ENCODE measurements at places on chromosomes 16 and 17.
A peak's percentile ranks its signal among the peaks of the same experiment; 100 is the strongest.

DNA sequence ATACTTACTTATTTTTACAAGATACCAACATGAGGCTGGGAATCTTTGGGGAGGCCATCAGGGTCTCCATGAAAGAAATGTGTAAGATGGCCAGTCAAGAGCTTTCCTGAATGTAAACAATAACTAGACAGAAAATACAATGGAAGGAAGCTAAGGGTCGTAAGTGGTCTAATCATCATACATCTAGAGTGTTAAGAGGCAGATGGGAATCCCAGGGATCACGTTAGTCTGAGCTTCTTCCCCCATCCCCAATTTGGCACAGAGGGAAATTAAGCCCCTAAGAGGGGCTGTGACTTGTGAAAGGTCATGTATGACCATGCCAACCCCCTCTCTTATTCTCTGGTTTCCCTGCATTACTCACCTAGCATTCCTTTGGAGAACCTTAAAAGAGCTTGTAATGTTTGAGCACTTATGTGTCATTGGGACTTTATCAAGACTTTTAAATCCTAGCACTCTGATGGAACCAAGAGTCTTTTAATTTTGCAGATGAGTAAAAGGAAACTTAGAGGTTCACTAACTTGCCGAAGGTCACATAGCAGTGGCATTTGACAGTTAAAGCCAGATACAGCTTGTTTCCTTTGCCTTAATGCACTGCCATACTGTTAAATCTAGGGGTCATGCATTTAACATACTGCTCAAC is 46.1 kb downstream of the DCUN1D3 start:
- no peak overlapping the region for H3K4me3 ChIP-seq
- no peak for DNase-seq
- H3K27me3 ChIP-seq = no peaks in the 10 kb centered on the region
- H3K36me3 ChIP-seq = no peaks in the 10 kb centered on the region

DNA sequence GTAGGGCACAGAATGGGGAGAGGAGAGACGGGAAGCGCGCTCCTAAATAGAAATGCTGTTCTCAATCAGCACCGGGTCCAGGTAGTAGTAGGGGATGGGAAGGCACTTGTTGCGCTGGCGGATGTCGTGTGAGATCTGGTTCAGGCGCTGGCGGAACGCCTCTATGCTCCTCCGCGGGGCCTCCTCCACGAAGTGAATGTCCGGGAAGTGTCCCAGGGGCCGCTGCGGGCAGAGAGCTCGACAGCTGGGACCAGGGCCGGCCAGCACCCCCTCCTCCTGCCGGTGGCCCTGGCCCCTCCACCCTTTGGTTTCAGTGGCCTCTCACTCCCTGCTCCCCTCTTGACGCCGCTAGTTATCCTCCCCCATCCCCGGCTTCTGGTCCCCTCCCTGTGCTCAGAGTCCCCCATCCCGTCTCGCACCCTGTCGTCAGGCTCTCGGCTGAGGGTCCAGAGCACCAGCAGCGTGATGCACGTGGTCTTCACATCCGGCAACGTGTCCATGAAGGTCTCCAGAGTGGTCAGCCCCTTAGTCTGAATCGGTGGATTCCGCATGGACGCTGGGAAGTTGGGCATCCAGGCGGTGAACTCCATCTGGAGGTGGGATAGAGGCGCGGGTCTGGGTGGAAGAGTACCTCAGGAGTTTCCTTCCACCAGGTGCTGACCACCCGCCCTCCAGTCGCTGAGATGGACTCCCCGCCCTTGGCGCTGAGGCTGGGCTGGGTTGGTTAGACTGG is 14.6 kb downstream of the ALOX12B start:
- no peaks in the 10 kb centered on the region for H3K36me3 ChIP-seq
- peaks cover 23% of the 10 kb centered on the region for H3K27me3 ChIP-seq
- H3K27ac ChIP-seq = no peak overlapping the region
- peaks cover 25% of the 10 kb centered on the region for H3K4me1 ChIP-seq
- H3K4me3 ChIP-seq = no peak overlapping the region

DNA sequence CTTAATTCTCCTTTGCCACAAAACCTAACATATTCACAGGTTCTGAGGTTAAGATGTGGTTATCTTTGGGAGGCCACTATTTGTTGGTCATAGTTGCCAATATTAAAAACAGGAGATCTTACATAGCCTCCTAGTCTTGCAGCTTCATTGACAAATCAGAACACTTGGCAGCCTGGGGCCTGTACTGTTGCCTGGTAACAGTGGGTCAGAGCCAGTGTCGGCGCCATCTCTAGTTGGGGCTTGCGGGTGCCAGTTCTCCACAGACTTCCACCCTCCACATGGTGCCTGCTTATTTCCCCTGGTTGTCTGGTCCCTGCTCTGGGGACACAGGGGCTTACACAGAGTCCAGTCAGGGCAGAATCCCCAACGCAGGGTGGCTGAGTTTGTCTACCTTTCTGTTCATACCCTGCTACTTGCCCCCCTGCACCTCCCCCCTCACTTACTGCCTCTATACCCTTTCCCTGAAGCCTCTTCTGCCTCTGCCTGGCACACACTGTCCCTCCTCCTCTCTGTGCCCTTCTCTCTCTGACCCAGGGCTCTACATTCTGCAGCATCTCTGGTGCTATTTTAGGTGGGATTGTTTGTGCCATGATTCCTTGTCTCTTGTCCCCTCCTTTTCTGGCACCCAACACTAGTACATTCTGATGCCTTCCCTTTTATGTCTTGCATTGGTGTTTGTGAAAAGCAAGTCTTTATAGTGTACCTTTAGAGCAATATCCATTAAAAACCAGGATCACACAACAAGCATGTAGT is 13.4 kb downstream of the EPN2 start:
- DNase-seq = no peak
- peaks cover 5% of the 10 kb centered on the region for H3K4me1 ChIP-seq
- H3K36me3 ChIP-seq = no peaks in the 10 kb centered on the region

GRCh38 chr16:82924075-82924854 is 297.5 kb downstream of the CDH13 start:
- no peak overlapping the region for H3K27ac ChIP-seq
- H3K4me1 ChIP-seq = no peaks in the 10 kb centered on the region
- H3K36me3 ChIP-seq = no peaks in the 10 kb centered on the region
- H3K27me3 ChIP-seq = peaks cover 18% of the 10 kb centered on the region

GRCh38 chr16:85205747-85206471 is 93.6 kb upstream of the CIBAR2 start:
- H3K27ac ChIP-seq = no peak overlapping the region
- H3K27me3 ChIP-seq = no peaks in the 10 kb centered on the region
- H3K4me1 ChIP-seq = no peaks in the 10 kb centered on the region

- no peaks in the 10 kb centered on the region for H3K36me3 ChIP-seq
- no peak overlapping the region for H3K4me3 ChIP-seq
- no peaks in the 10 kb centered on the region for H3K27me3 ChIP-seq
- H3K4me1 ChIP-seq = peaks cover 41% of the 10 kb centered on the region
Observed at GRCh38 chr16:56909527-56909979, 22.4 kb upstream of the HERPUD1 start.

DNA sequence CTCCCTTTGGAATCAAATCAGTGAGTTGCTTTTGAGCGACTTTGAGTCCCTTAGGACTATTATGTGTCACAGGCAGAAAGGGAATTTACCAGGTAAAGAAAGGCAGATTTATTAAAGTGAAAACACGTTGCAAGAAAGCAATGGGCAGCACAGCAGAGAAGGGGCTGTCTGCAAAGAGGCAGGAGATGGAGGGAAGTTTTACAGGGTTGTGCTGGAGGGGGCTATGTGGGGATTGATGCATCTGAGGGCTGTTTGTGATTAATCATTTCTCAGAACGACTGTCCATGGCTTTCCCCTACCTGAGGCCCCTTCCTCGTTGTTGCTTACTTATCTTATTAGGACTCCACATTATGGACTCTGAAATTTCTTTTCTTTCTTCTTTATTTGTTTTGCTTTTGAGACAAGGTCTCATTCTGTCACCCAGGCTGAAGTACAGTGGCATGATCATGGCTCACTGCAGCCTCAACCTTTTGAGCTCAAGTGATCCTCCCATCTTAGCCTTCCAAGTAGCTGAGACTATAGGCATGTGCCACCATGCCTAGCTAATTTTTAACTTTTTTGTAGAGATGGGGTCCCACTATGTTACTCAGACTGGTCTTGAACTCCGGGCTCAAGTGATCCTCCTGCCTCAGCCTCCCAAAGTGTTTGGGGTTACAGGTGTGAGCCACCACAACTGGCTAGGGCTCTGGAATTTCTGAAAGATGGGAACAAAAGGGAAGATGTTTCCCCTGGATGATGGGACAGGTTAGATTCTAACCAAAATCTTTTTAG is 5.5 kb downstream of the WWP2 start:
- peaks cover 32% of the 10 kb centered on the region for H3K4me1 ChIP-seq
- H3K27ac ChIP-seq = no peak overlapping the region

GRCh38 chr17:40103071-40103661 is 2.8 kb upstream of the NR1D1 start:
- H3K4me3 ChIP-seq = no peak overlapping the region
- no peak overlapping the region for H3K27ac ChIP-seq
- H3K27me3 ChIP-seq = no peaks in the 10 kb centered on the region
- no peak for DNase-seq
- H3K4me1 ChIP-seq = peaks cover 51% of the 10 kb centered on the region

- no peak for DNase-seq
- no peaks in the 10 kb centered on the region for H3K36me3 ChIP-seq
- no peaks in the 10 kb centered on the region for H3K4me1 ChIP-seq
- no peak overlapping the region for H3K27ac ChIP-seq
- no peaks in the 10 kb centered on the region for H3K27me3 ChIP-seq
Observed at GRCh38 chr16:56331915-56332314, 93.4 kb downstream of the AMFR start.

GRCh38 chr16:8946544-8946943 is 17.2 kb downstream of the USP7 start:
- peaks cover 96% of the 10 kb centered on the region for H3K4me1 ChIP-seq
- no peak overlapping the region for H3K4me3 ChIP-seq
- no peaks in the 10 kb centered on the region for H3K27me3 ChIP-seq
- peak; percentile 46 for DNase-seq

DNA sequence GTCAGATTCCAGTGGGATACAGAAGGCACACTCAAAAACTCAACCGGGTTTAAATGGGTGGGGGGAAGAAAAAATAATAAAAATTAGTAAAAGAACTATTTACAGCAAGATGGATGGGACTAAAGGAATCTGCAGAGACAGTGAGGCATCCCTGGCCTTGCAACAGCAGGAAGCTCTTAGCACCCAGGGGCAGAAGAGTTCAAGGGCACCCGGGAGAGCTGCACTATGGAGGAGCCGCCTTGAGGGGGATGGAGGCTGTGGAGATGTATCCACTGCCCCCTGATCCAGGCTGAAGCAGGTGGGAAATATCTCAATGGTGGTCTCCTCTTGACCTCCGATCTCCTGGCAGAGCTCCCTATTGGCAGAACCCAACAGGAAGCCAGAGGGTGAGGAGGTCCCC is 69.4 kb upstream of the NFAT5 start:
- no peak for DNase-seq
- no peak overlapping the region for H3K27ac ChIP-seq
- H3K4me1 ChIP-seq = no peaks in the 10 kb centered on the region

GRCh38 chr17:49659661-49660382 is 18.1 kb downstream of the SPOP start:
- H3K36me3 ChIP-seq = peaks cover 1% of the 10 kb centered on the region
- peaks cover 4% of the 10 kb centered on the region for H3K4me1 ChIP-seq
- H3K4me3 ChIP-seq = no peak overlapping the region
- H3K27me3 ChIP-seq = no peaks in the 10 kb centered on the region
- DNase-seq = no peak

DNA sequence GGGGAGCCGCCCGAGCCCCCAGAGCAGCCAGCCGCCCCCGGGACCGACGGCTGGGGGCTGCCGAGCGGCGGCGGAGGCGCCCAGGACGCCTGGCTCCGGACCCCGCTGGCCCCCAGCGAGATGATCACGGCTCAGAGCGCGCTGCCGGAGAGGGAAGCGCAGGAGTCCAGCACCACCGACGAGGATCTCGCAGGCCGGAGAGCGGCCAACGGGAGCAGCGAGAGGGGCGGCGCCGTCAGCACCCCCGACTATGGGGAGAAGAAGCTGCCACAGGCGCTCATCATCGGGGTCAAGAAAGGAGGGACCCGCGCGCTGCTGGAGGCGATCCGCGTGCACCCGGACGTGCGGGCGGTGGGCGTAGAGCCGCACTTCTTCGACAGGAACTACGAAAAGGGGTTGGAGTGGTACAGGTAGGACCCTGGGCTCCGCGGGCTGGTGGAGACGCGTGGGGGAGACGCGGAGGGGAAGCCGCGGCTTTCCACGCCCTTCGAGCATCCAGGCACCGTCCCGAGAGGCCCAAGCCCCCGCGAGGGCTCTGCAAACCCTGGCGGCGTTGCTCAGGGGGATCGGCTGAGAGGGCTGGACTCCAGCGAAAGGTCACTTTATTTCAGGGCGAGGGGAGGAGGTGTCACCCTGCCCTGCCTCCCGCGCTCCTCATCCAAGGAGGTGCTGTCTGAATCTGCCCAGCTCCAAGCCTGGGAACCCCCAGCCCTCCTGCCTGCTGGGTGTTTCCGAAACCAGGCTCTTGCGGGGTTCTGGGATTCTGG is 1.2 kb downstream of the HS3ST4 start:
- H3K4me1 ChIP-seq = peaks cover 2% of the 10 kb centered on the region
- H3K27me3 ChIP-seq = peaks cover 33% of the 10 kb centered on the region
- no peak overlapping the region for H3K4me3 ChIP-seq

DNA sequence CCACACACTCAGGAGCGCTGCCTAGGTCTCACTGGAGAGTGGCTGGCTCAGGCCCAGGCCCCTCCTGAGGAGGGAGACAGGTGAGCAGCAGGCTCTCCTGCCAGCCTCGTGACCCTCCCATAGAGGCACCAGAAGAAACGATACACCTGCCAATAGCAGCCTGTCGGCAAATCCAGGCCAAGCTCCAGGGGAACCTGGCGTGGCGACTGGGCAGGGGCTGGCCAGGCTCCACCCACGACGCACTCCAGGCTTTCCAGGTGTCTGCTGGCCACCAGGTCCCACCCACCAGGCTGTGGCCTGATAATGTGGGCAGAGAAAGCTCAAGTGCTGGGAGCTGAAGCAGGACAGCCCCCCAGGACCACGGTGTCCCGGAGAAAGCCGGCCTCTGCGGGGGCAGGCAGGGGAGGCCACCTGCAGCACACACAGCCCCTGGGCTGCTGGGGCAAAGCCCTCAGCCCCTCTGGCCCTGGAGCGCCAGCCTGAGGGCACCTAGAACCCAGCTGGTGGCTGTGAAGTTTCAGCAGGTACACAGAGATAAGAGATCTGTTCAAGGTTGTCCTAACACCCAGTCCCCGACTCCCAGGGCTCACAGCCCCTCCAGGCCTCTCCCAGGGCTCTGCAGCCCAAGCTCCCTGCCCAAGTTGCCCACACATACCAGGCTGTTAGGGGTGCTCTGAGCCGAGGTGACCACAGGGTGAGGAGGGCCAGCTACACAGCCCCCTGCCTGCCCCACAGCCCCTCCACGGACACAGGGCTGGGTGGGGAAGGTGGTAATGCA is 2.4 kb downstream of the PGAP6 start:
- H3K36me3 ChIP-seq = no peaks in the 10 kb centered on the region
- no peaks in the 10 kb centered on the region for H3K27me3 ChIP-seq
- H3K4me1 ChIP-seq = peaks cover 33% of the 10 kb centered on the region
- no peak overlapping the region for H3K4me3 ChIP-seq
- no peak overlapping the region for H3K27ac ChIP-seq
- DNase-seq = no peak

GRCh38 chr16:69720822-69721430 is 5.4 kb downstream of the NQO1 start:
- H3K27me3 ChIP-seq = no peaks in the 10 kb centered on the region
- peaks cover 3% of the 10 kb centered on the region for H3K4me1 ChIP-seq
- no peak for DNase-seq
- no peak overlapping the region for H3K27ac ChIP-seq
- H3K36me3 ChIP-seq = no peaks in the 10 kb centered on the region

GRCh38 chr17:13084420-13084819 is 66.6 kb upstream of the ELAC2 start:
- H3K4me3 ChIP-seq = peak overlapping the region; percentile 19
- H3K27me3 ChIP-seq = no peaks in the 10 kb centered on the region
- DNase-seq = peak; percentile 12
- H3K27ac ChIP-seq = no peak overlapping the region
- H3K4me1 ChIP-seq = no peaks in the 10 kb centered on the region
- H3K36me3 ChIP-seq = no peaks in the 10 kb centered on the region
